AML-193 (cell line): ENCODE measurements at places on chromosomes 2 and 18.

GRCh38 chr2:119823734-119824334 is 64.1 kb downstream of the PTPN4 start:
- peak; percentile 75 for DNase-seq

DNA sequence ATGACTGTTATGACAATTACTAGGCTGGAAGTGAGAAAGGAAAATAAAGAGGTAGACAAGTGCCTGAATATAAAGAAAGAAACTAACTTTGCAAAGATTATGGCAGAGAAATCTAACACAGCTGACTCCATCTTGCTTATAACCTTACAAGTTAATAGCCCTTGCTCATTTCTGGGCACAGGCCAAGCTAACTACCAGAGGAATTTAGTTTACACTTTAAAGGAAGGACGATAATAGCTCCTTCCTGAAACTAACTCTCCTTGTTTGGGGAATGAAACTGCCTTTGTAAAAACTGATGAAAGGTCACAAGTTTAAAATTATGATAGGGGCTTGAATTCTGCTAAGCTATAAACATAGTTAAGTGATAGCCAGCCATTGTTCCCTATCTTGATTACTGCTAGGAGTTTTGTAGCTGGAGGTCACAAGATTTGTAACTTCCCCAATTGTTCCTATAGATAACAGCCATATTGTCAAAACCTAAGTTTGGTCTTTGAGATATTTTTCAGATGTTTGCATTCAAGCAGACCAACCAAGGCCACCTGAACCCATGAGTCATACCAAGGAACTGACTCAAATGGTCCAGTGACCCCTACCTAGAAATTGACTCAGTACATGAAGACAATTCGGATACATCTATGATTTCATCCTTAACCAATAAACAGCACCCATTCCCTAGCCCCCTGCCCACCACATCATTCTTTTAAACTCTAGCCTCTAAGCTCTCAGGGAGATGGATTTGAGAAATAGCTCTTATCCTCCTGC is 209.2 kb upstream of the LRATD1 start:
- DNase-seq = no peak

DNA sequence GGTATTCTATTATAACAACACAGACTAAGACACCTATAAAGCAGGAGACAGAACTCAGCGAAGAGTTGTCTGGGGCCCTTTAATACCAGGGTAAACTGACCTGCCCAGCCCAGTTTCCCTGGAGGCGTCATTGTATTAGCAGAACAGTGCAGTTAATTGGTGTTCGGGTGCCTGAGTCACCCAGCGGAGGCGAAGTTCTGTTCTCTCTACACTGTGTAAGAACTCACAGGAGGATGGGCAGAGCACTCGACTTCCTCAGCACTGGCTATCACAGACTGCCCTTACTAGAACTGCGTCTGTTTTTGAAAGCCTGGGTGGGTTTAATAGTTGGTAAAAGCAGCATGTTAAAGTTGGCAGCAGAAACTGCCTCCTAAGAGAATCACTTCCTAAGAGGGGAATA is 106.5 kb upstream of the ATP8B1 start:
- no peak for DNase-seq

- no peak for DNase-seq
These were observed 801.0 kb downstream of the TDRD15 start for GRCh38 chr2:21924640-21925285.

- no peak for DNase-seq
These were observed 774.6 kb upstream of the CRIM1 start for GRCh38 chr2:35580956-35581355.

DNA sequence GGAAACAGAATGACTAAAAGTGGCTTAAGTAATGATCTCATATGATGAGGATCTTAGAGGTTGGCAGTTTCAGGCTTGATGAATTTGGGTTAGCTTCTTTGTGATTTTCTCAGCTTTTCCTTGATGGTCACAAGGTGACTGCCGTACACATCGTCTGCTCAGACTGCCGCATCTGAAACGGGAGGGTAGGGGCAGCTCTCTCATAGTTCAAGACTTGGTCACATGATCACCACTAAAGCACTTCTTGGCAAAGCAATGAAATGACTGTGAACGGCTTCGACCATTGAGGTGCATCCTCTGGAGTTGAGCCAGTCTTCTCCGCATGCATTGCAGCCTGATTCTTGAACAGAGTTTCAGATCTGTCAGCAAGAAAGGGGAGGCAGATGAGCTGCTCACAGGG is 43.8 kb downstream of the LPIN1 start:
- no peak for DNase-seq

DNA sequence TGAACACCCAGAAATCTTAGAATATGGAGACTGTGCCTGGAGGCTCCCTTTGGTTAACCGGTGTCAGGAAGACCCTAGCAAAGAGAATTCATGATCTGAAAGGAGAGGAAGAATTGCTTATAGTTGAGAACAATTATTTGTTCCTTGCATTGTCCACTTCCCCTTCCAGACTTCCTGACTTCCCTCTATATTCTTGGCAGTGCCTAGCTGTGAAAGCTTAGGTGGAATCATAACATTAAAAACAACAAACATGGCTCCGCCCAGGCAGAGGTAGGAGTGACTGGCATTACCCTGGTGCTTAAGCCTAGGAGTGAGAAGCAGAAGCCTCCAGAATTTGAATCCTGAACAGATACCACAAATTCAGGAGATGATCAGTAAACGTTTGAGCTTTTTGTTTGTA is 1.9 kb downstream of the TTL start:
- no peak for DNase-seq

DNA sequence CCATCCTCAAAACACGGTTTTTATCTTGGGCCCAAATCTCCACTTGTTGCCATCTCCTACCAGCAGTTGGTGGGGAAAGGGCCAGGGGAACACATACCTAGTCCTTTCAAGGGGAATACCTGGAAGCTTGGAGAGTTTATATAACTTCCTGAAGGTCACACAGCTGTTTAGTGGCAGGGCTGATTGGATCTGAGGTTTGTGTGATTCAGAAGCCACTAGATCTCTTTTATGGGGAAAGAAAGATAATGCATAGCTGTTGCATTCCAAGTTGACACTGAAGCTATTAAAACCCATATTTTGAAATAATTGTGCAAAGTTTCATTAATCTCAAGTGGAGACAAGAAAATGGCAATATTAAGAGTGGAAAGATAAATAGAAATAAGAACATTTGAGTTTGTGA is 134.2 kb downstream of the PLCL1 start:
- no peak for DNase-seq

- no peak for DNase-seq
These were observed 256.4 kb upstream of the NETO1 start for GRCh38 chr18:73124175-73124574.

GRCh38 chr2:30683236-30683956 is 123.8 kb downstream of the CAPN13 start:
- no peak for DNase-seq

DNA sequence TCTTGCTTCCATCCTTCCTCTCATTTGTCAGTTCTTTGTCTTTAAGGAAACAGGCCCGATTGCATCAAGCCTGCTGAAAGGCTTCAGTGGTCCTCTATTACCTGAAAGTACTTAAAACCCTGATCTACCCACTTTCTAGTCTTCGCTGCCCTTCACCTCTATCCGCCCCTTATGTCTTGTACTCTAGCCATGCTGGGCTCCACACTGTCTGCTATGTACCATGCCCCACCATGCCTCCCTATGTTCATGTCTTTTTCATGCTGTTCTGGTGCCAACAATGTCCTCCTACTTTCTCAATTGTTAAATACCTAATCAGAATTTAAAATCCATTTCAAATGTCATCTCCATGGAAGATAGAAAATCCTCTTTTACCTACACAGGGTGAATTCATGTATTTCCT is 28.2 kb downstream of the CRYGD start:
- no peak for DNase-seq

- DNase-seq = peak; percentile 95
These were observed 50.8 kb upstream of the TMEM87B start for GRCh38 chr2:112004253-112004645.

DNA sequence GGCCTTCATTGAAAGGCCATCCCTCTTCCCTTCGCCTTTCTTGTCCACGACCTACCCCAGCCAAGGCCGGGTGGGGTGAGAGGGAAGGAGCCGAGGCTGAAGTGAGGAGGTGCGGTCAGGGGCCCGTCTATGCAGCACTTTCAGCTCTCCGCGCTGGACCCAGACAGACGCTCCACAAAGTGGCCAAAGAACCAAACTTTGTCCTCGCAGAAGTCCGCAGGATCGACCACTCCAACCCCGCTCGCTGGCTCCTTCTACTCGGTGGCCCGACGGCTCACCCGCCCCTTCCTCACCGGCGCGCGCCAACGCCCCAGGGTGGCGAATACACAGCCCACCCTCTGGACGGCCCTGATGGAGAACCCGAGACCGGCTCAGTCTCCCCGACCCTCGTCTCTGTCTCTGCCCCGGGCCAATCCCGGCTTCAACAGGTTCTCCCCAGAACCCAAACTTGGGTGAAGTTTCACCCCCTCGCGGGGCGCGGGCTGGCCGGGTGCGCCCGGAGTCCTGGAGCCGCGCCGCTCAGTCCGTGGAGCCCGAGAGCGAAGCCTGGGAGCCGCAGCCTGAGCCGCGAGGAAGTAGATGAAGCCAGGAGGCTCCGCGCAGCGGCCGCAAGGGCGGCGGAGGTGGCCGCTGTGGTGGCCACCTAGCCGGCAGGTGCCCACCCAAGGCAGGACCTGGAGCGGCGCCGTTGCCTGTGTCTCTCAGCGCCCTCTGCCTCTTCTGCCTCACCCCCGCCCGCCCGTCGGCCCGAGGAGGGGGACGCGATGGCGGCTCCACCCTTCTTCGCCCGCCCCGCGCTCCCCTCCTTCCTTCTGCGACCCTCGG is 26.7 kb upstream of the ALPP start:
- no peak for DNase-seq

DNA sequence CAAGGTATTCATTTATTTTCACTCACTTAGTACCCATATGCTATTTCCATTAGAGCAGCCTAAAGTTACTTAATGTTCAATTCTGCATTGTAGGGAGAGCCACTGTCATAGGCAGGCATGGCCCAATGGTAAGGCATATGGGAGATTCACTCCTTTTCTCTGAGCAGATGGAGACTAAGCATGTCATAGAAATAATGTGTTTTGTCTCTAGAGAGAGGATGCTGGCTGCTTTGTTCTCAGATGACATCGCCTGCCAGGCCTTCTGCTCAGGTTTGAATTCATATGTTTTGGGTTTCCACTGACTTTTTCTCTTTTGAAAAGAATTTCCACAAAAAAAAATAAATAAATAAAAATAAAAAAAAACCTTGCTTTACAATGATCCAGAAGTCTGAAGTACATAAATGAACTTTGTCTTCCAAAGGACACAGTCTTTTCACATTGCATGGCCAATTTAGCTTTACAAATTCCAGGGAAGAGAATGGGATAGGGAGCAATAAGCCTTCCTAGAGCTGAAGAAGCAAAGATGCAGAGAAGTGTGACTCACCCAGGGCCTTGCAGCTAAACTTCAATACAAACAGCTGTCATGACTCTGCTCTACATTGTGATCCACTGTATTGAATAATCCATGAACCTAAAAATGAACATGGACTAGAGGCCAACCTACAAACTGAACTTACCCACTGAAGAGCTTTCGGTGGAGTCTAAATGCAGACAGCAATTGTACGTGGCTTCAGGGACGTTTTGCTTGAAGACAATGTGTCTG is 422.5 kb downstream of the CMPK2 start:
- no peak for DNase-seq

- DNase-seq = no peak
These were observed 99.4 kb upstream of the PPP1CB start for GRCh38 chr2:28652217-28652616.

DNA sequence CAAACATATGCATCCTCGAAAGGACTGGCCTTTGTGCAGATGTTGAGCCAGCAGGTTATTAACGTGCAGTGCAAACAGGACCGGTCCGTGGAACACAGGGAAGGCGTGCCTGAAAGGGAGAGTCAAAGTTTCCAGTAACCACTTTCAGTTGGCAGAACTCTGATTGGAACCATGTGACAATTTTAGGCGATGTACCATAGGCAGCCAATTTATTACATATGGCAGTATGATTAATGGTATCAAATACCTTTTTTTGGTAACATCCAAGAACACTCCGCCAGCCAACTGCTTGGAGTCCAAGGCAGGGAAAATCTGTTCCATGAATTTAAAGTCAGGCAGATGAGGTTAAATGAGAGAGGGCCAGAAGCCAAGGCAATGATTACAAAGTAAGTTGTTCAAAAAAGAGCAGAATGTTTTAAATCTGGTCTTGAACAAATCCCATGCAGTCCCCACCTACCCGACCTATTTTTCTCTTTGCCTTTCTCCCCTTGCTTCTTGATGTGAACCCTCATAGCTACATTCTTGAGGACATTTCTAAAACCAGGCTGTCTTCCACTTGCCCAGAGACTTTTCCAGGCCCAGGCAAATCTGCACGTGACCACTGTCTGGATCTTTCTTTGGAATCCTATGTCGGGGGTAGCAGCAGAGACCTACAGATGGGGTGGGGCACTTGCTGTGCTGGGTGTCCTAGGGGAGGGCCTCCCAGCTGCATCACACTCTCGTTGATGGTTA is 351.7 kb downstream of the HRH4 start:
- DNase-seq = no peak

DNA sequence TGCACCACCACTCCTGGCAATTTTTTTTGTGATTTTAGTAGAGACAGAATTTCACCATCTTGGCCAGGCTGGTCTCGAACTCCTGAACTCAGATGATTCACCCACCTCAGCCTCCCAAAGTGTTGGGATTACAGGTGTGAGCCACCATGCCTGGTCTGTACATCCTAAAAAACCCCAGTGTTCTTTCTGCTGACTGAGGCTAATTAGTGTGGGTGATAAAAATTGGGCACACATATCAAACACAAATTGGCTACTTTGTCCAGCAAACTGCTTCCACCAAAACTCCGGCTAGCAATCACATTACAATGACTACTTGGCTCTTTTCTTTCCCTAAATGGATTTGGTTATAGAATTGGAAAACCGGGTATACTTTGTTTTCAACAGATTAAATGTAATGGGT is 153.9 kb downstream of the SLC8A1 start:
- no peak for DNase-seq

- DNase-seq = no peak
These were observed 19.9 kb upstream of the SPATS2L start for GRCh38 chr2:200286578-200286977.

- DNase-seq = no peak
These were observed 355.5 kb downstream of the EPHA4 start for GRCh38 chr2:221216636-221217035.

DNA sequence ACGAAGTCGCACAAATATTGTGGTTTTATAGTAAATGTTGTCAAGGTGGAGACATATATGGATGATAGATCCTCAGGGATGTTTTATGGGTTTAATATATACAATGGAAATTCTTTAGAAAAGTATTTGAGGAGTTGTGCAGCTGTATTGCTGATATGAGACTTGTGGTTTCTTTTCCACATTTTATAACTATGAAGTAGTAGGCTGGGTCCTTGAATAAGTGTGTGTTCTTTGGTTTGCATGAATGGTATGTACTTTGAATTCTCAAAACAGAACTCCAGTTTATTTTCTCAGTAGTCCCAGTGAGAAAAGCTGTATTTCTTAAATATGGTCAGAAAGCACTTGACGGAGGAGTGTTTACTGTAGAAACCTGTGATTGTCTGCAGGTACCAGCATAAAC is 42.4 kb downstream of the PLCL1 start:
- DNase-seq = no peak

GRCh38 chr2:68736086-68736485 is 1.5 kb downstream of the ARHGAP25 start:
- no peak for DNase-seq

- DNase-seq = no peak
These were observed 106.2 kb downstream of the HDAC4 start for GRCh38 chr2:239294571-239295054.
